Stimulated activated CD8-positive, alpha-beta memory T cell treated with anti-CD3 and anti-CD28 coated beads, Interleukin-2, amount 100 ng/mL, for 1 hour (primary cell): ENCODE measurements at places on chromosomes 2 and 18.

DNA sequence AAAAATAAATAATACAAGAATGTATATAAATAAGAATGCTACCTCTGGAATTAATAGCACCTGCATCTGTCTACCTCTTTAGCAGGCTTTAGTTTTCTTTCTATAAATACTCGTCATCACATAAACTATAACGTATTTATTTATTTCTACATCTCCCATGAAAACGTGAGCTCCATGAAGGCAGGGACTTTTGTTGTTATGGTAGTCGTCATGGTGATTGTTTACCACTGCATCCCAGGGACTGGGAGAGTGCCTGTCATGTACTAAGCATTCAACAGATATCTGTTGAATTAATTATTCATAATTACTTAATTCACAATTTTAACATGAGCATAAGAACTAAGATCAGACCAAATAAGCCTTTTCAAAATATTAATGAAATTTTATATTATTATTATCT is 386.6 kb downstream of the NRXN1 start:
- DNase-seq: no peak

- no peak for DNase-seq
Measured at GRCh38 chr2:99495115-99495860, 5.5 kb upstream of the REV1 start.

DNA sequence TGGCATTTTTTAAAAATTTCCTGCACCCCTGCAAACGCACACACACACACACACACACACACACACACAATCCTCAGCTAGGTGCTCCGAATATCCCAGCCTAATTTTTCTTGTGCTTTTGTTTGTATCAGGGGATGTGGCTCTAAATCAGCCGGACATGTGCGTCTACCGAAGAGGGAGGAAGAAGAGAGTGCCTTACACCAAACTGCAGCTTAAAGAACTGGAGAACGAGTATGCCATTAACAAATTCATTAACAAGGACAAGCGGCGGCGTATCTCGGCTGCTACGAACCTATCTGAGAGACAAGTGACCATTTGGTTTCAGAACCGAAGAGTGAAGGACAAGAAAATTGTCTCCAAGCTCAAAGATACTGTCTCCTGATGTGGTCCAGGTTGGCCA is 1.8 kb downstream of the HOXD13 start:
- no peak for DNase-seq

GRCh38 chr2:127048969-127049897 is 57.7 kb downstream of the BIN1 start:
- DNase-seq: no peak

DNA sequence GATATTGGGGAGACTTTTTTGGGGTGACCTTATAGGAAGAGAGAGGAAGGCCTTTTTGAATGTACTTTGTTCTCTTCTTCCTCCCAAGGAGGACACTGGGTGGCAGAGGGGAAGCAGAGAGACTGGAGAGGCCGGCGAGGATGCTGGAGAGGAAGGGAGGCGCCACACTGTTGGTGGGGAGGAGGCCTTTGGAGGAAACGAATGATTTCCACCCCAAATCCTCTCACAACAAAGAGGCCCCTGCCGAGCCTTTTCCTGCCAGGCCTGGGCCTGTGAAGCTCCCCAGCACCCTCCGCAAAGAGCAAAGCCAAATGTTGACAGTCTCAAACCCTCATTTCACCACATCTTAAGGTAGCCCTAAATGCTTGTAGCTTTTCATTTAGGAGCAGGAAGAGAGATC is 59.0 kb upstream of the UPP2 start:
- DNase-seq: no peak

- no peak for DNase-seq
Measured at GRCh38 chr2:59301466-59302402, 1060.6 kb upstream of the FANCL start.

DNA sequence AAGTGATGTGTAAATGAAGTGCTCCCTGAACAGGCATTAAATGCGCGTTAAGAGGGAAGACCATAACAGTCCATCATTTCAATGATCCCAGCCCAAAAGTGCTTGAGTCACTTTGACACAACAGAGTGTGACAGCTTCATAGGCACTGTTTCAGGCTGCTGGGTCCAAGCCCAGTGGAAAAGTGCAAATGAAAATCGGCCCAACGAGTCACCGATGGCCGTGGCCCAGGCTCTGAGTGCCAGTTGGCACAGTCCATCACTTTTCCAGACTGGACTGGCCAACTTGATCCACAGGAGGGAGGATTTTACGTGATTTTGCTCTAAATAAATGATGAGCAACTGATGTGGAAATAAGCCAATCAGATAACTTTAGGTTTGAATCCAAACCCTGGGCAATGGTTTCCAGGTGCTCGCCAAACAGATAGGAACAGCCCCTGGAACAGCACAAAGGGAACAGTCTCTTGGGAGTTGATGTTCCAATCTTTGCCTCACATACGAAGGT is 114.0 kb downstream of the SP3 start:
- DNase-seq: no peak

GRCh38 chr2:200877443-200877842 is 11.4 kb downstream of the PPIL3 start:
- no peak for DNase-seq

DNA sequence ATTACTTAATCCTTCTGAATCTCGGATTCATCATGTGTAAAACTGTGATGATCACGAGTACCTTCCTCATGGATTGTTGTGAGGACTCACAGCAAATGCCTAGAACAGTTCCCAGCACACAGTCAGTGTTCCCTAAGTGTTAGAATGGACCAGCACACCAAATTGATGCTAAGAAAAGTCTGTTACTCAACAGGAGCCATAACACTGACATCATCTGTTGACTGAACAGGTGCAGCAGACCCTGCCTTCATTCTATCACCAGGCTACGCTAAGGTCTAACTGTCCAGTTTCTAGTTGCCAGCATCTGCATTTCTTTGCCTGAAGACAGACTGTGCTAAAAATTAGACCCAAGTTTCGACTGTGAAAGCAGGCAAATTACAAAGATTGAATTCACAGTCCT is 18.6 kb downstream of the DTNB start:
- no peak for DNase-seq

DNA sequence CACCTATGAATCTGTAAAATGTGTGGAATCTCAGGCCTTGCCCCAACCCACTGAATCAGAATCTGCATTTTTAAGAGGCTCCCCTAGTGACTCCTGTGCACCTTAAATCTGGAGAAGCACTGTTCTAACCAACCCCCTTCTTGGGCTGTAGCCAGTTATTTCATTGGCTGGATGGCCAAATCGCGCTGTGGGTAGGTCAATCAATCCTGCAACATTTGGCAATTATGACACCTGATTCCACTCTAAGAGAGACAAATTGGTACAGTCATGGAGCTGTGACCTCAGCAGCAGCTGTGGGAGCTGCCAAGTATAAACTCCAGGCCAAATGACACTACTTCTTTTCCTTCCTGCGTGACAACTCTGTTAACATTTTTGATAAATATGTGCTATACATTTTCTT is 208.7 kb downstream of the CLIP4 start:
- no peak for DNase-seq
